ENCODE measurements at places on chromosomes 4 and X.

DNA sequence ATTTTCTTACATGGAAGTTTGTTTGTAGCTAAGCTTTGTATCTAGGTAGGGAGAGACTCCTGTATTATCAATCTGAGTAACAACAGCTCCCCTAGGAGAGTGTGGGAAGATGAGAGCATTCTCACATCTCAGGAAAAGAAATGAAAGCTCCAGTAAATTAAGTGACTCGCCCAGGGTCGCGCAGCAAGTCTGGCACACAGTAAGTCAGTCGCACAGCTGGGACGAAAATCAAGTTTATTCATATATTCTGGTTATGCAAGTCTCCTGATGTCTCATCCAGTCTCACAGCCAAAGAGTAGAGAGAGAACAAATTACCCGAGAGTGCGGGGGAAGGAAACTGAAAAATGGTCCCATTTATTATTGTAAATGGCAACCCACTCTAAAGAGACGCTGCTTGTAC lies 216.1 kb downstream of the STK32B start:
- no peak for DNase-seq

DNA sequence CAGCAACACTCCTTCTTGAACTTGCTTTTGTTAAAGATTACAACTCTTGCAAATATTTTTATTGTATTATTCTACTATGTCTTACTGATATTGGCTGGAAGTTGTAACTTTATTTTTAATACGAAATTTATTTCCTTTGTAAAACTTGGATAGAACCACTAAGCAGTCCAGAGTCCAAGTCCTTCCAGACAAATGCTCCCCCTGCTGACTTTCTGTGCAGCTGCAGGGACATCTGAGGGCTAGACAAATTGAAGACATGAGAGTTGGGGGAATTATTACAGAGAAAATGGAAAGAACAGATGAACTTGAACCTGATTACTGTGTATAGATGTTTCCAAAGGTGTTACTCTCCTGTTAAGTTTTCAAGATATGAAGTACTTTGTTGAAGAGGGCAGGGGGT lies 238.8 kb downstream of the GRIA3 start:
- DNase-seq: no peak

GRCh38 chr4:8477676-8478075 lies 37.1 kb downstream of the TRMT44 start:
- no peak for DNase-seq

DNA sequence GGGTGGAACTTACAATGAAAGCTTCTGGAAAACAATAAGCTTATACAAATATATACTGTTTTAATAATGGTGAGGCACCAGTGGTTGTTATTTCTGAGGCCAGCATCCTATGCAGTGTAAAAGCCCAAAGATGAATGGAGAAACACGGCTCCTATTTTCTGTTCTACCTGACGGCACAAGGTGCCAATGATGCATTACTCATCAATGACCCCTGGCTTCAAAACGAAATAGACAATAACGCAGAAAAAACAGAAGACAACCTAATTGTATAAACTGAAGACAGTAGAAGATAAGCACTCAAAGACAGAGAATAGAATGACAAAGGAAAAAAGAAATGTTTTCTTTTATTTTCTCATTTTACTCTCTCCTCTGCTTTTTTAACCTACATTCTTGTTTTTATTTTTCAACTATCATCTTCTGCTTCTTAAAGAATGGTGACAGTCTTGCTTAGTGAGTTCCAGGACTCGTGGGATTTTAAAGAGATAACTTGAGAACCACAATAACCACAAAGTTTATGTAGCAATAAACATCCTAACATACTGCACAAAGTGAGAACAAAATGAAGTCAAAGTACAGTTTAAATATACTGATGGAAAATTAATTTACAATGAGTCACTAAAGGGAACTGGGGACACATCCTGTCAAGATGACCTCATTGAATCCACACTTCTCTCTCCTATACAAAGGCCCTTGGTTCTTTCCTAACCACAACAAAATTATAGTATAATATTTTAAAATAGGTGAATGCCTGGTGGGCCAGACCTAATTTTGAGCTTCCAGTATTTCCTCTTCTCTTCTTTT lies 169.8 kb downstream of the BTC start:
- peak; percentile 2 for DNase-seq
